ENCODE measurements at places on chromosomes 13 and 19.

DNA sequence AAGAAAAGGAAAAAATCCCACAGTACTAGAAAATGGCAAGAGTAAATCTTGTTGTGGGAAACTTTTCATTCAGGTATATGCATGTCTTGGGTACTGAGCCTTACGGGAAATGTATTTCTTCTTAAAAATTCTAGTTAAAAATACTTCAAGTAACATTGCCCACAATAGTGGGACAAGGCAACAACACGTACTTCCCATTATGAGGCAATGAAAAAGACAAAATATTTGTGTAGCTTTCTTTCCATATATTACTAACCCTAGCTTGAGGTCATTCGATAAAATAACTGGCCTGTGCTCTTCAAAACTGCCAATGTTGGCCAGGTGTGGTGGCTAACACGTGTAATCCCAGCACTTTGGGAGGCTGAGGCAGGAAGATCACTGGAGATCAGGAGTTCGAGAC, 99.2 kb downstream of the INSR start:
- DNase-seq: no peak

- no peak for DNase-seq
Observed at GRCh38 chr13:98810746-98811145, 58.3 kb upstream of the SLC15A1 start.

GRCh38 chr19:54674021-54674617, 11.3 kb downstream of the LILRB4 start:
- DNase-seq: no peak

DNA sequence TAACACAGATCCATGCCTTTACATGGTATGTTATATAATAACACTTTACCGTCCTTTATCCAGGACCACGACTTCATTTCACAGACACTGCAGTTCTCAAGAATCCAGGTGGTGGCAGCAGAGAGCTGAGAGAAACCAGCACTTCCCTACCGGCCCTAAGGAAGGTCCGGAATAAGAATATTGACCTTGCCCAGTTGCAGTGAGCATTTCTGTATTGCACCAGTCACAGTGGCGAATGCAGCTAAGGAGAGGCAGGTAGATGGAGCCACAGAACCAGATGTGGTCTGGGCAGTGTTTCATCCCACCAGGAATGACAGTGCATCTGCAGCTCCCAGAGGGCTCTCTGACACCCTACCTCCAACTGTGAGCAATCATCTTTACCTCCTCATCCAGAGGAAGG, 44.6 kb downstream of the ZNF787 start:
- peak; percentile 83 for DNase-seq

DNA sequence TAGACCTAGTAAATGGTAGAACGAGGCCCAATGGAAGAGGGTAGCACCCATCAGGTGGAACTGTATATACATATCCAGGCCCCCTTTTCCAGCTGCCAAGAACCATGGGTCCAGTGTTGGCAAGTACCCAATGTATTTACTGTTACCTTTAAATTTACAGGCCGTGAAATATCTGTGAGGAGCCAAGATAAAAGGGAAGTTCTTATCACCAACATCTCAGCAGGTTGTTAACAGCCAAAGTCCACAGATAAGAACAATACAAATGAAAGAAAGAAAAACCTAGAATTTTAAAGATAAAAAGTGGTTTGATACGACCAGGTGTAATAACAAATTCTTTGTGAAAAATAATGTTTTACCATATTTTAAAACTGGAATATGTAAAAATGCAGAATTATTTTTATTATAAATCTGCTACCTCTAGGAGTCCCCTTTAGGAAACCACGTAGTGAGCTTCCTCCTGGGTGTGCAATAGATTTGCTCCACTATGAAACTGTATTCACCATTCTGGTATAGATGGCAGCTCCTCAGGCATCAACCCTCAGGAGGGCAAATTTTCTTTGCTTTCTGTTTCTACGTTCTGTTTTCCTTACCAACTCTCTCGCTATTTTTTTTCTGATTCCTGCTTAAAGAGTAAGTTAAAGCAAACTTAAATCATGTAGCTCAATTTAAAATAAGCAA, 292.2 kb upstream of the SLC10A2 start:
- no peak for DNase-seq

DNA sequence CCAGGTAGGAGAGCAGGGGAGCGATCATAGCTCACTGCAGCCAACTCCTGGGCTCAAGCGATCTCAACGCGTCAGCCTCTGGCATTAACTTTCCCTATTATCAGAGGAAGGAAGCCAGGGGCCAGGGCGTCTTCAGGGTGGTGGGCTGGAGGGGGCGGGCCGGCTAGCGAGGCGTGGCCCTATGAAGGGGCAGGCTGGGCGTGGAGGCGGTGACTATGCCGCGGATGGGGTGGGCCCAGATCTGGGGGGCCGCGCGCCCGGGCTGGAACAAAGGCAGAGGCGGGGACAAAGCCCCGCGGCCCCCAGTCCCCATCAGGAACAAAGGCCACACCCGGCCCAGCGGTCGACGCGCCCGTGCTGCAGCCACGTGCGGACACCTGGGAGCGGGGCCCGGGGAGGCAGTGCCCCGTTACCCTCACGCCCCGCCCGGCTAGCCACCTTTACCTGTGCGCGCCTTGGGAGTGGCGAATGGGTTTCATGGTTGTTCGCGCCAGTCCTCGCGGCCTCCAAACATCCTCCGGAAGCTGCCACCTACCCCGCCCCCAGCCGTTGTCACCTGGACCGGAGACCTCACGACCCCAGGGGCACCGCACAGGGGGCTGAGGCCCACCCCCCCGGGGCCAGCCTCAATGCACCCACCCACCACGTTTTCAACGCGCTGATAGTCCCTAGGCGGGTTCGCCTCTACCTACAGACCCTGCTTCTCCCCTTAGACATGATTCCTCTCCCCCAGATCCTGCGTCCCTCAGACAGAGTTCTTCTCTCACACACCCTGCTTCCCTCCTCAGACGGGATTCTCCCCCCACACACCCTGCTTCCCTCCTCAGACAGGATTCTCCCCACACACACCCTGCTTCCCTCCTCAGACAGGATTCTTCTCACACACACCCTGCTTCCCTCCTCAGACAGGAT, 5.4 kb upstream of the TRIM28 start:
- DNase-seq: peak; percentile 84

- no peak for DNase-seq
Observed at GRCh38 chr13:38386421-38386820, 36.8 kb downstream of the UFM1 start.

Measured in brain (organoid and tissue), 16 donors.